ENCODE measurements at places on chromosomes 13 and 19. TPM values are rescaled to one million over a fixed set of nuclear protein-coding genes. Genes with fewer than 3 reads are reported as not detected.

SLC35E1 gene
- 47.3 TPM for total RNA-seq

ZNF730 gene
- 0.74 TPM for total RNA-seq

SPACA4 gene
- not detected for total RNA-seq

PPP5C gene
- total RNA-seq = 48.9 TPM

EPS8L1 gene
- total RNA-seq = 28.1 TPM

MEIOSIN gene
- total RNA-seq = not detected

NTF4 gene
- 3.1 TPM for total RNA-seq

SHISA2 gene
- total RNA-seq = 19.0 TPM

DNA sequence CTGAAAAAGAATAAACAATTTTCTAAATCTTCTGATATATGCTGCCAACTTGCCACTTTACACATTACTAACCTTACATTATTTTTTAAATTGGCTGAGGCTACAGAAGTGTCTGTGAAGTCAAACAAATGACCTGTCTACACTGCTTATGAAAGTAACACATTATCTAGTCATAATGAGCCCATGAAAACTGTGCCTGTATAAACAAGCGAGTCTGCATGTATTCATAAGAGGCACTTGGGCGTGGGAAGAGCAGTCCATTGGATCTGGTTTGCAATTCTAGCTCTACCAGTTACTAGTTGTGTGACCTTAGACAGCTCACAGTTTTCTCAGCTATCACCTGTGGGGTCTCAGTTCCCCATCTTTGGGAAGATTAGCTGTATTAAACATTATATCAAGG, 3.1 kb downstream of the VPS36 start:
- H3K4me3 ChIP-seq = no peak overlapping the region
- H3K27me3 ChIP-seq = no peaks in the 10 kb centered on the region
- H3K4me1 ChIP-seq = peaks cover 38% of the 10 kb centered on the region
- H3K27ac ChIP-seq = no peak overlapping the region
- no peaks in the 10 kb centered on the region for H3K36me3 ChIP-seq
- DNase-seq = no peak

DNA sequence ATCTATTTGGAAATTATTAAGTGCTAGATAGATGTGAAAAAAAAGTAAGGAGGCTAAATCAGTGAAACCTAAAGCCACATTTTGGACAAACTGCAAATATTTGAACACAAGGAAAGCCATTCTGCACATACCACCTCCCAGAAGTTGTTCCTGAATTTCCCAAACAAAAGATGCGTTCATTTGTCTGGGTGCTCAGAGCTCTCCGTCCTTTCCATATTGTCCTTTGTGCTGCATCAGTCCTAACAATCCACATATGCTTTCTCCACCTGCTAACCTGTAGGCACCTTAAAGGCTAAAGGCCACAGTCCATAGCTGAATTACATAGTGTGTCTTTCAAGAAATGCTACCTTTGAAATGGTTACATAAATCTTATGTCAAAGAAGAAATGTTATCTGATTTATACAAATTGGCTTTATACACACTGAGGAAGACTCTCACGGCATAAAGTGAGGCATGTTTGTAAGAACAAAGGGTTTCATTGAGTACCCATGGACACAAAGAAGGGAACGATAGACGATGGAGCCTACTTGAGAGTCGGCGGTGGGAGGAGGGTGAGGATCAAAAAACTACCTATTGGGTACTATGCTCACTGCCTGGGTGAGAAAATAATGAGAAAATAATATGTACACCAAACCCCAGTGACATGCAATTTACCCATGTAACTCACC, 182.0 kb downstream of the RGCC start:
- H3K4me1 ChIP-seq = peaks cover 32% of the 10 kb centered on the region
- H3K36me3 ChIP-seq = no peaks in the 10 kb centered on the region
- no peak overlapping the region for H3K4me3 ChIP-seq
- DNase-seq = no peak
- H3K27me3 ChIP-seq = no peaks in the 10 kb centered on the region

DNA sequence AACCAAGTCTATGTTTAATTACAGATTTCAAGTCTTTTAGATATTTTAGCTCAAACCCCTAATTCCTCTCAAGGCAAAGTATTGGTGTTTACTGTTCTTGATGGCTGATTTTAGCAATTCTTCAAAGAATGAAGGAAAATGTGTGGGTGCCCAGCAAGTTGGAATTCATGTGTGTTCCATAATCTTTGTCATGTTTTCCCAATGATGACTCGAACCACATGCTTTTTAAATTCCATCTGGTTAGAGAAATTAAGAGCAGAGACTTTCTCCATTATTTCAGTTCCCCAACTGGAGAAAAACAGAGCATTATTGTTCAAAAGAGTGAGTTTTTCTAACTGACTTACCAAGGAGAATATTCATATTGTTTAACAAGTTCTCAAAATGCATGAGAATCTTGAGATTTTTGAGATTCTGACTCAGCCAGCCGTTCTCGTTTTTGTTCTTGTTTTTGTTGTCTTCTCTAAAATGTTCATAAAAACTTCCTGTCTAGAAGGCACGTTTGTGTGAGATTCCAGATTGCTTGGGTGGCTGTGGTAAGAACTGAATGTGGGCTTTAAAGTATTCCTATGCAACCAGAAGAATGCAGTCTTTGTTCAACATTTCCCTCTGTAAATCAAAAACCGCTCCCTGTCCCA, 404.7 kb downstream of the IRS2 start:
- no peak overlapping the region for H3K27ac ChIP-seq
- H3K4me1 ChIP-seq = no peaks in the 10 kb centered on the region
- no peak overlapping the region for H3K4me3 ChIP-seq
- H3K27me3 ChIP-seq = no peaks in the 10 kb centered on the region
- DNase-seq = no peak

Measured in lower lobe of right lung (tissue), 2 donors.